Heart left ventricle (tissue), 16 donors: ENCODE measurements at places on chromosomes 16 and 17. TPM values are rescaled to one million over a fixed set of nuclear protein-coding genes. Genes with fewer than 3 reads are reported as not detected.

DNA sequence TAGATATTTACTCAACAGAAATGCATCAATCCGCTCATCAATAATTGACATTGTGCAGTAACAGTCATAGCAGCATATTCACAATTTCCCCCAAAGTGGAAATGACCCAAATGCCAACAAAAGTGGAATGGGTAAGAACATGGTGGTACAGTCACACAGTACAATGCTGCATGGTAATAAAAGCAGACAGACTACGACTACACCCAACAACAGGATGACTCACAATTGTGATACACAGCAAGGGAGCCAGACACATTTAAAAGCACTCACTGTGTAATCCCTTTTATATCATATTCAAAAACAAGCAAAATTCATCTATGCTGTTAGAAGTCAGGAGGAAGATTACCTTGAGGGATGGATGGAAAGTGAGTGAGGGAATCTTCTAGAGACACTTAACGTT, 76.5 kb upstream of the NUDT7 start:
- DNase-seq, result no peak
- H3K4me3 ChIP-seq, result no peak overlapping the region

GRCh38 chr16:1982013-1982433, 754 bp upstream of the NOXO1 start:
- peaks cover 7% of the 10 kb centered on the region for H3K27me3 ChIP-seq
- H3K27ac ChIP-seq, result no peak overlapping the region
- no peak overlapping the region for H3K4me3 ChIP-seq
- H3K4me1 ChIP-seq, result peaks cover 20% of the 10 kb centered on the region

DNA sequence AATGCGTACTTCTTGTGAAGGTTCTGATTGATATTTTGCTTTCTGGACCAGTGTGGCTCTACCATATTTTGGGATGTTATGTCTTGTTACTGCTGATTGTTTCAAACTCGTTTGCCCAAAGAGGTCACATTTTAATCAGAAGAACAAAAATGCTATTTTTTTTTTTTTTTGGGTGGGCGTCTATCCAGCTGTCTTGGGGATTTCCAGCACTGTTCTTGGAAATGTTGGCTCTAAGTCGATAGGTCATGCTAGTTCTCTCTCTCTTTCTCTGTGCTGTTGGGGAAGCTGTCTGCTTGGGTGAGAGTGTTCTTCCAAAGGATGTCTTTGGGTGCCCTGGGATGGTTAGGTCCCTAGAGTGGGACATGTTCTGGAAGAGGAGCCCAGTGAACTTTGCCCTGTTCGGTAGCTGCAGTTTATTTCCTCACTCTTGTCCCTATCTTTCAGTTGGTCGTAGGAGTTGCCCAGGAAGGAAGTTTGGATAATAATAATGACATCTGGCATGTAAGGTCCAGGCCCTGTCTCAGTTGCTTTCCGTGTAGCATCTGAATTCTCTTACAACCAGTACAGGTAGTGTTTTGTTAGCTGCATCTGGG, 2.9 kb downstream of the IRF8 start:
- H3K27ac ChIP-seq, result no peak overlapping the region
- H3K27me3 ChIP-seq, result no peaks in the 10 kb centered on the region
- no peaks in the 10 kb centered on the region for H3K36me3 ChIP-seq
- peaks cover 86% of the 10 kb centered on the region for H3K4me1 ChIP-seq
- DNase-seq, result no peak

- H3K27me3 ChIP-seq, result peaks cover 25% of the 10 kb centered on the region
- DNase-seq, result no peak
- no peaks in the 10 kb centered on the region for H3K36me3 ChIP-seq
- no peak overlapping the region for H3K4me3 ChIP-seq
- H3K4me1 ChIP-seq, result peaks cover 2% of the 10 kb centered on the region
- no peak overlapping the region for H3K27ac ChIP-seq
Measured at GRCh38 chr17:36653856-36654255, 52.5 kb downstream of the MRM1 start.

DNA sequence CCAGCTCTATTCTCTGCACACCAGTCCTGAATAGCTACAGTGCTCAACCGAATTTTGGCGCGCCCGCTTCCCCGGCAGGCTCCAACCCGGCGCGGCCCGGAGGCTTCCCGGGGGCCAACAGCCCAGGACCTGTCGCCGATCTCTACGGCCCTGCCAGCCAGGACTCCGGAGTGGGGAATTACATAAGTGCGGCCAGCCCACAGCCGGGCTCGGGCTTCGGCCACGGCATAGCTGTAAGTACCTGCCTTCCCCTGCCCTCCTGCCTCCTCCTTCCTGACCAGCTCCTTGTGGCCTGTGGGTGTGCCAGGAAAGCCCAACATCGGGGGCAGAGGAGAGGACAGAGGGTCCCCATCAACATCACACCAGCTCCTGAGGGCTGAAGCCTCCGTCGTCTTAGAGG, 70.2 kb downstream of the CCDC182 start:
- H3K36me3 ChIP-seq, result peaks cover 7% of the 10 kb centered on the region
- H3K4me3 ChIP-seq, result no peak overlapping the region
- no peak overlapping the region for H3K27ac ChIP-seq
- H3K4me1 ChIP-seq, result peaks cover 10% of the 10 kb centered on the region

DNA sequence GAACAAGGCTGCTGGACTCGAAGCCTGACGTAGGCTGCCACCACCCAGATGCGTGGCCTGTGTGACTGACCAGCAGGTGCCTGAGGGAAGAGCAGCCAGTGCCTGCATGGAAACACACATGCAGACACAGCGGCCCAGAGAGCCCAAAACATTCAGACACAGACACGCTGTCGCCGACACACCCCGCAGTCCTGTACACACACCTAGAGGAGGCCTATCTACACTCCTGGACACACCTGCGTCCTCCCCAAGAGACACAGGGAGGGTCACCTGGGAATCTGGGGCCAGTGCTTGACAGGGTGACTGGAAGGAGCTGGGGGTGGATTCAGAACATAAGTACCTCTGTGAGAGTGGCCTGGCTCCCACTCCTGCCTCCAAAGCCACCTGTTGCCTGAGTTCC, 6.1 kb upstream of the TSPOAP1 start:
- no peak overlapping the region for H3K4me3 ChIP-seq
- H3K27ac ChIP-seq, result no peak overlapping the region
- no peaks in the 10 kb centered on the region for H3K36me3 ChIP-seq
- H3K4me1 ChIP-seq, result peaks cover 21% of the 10 kb centered on the region
- no peak for DNase-seq

- H3K27me3 ChIP-seq, result no peaks in the 10 kb centered on the region
- H3K4me1 ChIP-seq, result no peaks in the 10 kb centered on the region
- H3K27ac ChIP-seq, result no peak overlapping the region
Measured at GRCh38 chr17:42698736-42699414, 16.5 kb downstream of the CNTNAP1 start.

- H3K36me3 ChIP-seq, result no peaks in the 10 kb centered on the region
- no peak for DNase-seq
- no peak overlapping the region for H3K4me3 ChIP-seq
- no peaks in the 10 kb centered on the region for H3K4me1 ChIP-seq
- H3K27me3 ChIP-seq, result no peaks in the 10 kb centered on the region
- H3K27ac ChIP-seq, result no peak overlapping the region
Measured at GRCh38 chr17:14771543-14771942, 470.7 kb downstream of the HS3ST3B1 start.

DNA sequence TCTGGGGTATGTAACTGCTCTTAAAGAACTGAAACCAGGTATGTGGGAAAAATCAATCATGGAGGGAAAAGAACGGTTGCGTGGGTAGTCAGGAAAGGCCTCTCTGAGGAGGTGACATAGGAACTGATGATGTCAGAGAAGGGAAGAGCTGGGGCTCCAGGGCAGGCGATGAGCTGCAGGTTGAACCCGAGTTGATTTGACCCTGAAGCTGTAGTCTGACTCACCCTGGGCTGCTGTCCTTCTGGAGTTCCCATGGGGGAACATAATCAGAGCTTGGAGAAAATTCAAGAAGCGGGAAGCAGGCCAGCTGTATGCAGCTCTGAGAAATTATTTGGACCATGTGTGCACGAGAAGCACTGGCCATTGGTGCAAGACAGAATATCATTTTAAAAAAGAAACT, 16.7 kb downstream of the SLC6A2 start:
- peak; percentile 46 for DNase-seq
- H3K27me3 ChIP-seq, result no peaks in the 10 kb centered on the region
- no peak overlapping the region for H3K4me3 ChIP-seq
- no peak overlapping the region for H3K27ac ChIP-seq

GRCh38 chr16:16073891-16074881, 124.8 kb downstream of the ABCC1 start:
- DNase-seq, result no peak
- H3K4me1 ChIP-seq, result no peaks in the 10 kb centered on the region
- H3K27ac ChIP-seq, result no peak overlapping the region
- no peak overlapping the region for H3K4me3 ChIP-seq
- H3K36me3 ChIP-seq, result peaks cover 50% of the 10 kb centered on the region
- no peaks in the 10 kb centered on the region for H3K27me3 ChIP-seq

DNA sequence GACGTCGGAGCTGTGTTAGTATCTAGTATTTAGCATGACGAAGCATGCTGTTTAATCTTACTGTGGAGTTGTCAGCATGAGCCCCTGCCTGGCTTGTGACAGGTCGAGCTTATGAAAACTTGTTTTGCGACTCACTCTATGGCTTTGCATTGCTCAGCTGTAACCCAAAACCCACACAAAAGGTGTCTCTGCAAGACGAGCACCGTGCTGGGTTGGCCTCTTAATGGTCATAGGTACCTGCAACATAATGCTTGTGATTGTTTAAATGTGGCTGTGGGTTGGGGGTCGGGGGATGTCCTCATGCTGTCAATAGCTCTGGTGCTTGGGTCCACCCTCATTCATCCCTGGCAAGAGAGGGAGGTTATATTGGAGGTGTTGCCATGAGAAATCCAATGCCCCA, 5.4 kb downstream of the NTN1 start:
- H3K36me3 ChIP-seq, result no peaks in the 10 kb centered on the region
- no peak for DNase-seq
- no peak overlapping the region for H3K27ac ChIP-seq
- no peak overlapping the region for H3K4me3 ChIP-seq

- DNase-seq, result no peak
- H3K36me3 ChIP-seq, result no peaks in the 10 kb centered on the region
- H3K27me3 ChIP-seq, result peaks cover 24% of the 10 kb centered on the region
Measured at GRCh38 chr16:77437859-77438258, 3.0 kb upstream of the ADAMTS18 start.

GRCh38 chr17:60330731-60331130, 61.2 kb downstream of the USP32 start:
- H3K4me1 ChIP-seq, result no peaks in the 10 kb centered on the region
- H3K27ac ChIP-seq, result no peak overlapping the region
- H3K27me3 ChIP-seq, result no peaks in the 10 kb centered on the region
- no peak for DNase-seq
- H3K36me3 ChIP-seq, result no peaks in the 10 kb centered on the region

DNA sequence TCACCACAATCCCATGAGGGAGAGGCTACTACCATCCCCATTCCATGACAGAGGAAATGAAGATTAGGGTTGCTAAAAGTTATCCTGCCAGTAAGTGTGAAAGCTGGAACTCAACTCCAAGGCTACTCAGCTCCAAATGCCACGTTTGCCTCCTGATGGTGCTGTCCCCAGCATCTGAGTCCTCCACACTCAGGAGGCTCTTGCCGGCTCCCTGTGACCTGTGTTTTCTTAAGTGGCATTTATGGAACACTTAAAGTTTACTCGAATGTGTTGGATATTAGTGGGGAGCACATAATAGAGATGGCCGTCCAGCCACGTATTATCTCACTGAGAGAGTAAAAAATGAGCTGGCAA, 267.9 kb downstream of the CBLN1 start:
- no peaks in the 10 kb centered on the region for H3K4me1 ChIP-seq
- DNase-seq, result no peak
- peak overlapping the region; percentile 68 for H3K27ac ChIP-seq
- no peaks in the 10 kb centered on the region for H3K36me3 ChIP-seq

DNA sequence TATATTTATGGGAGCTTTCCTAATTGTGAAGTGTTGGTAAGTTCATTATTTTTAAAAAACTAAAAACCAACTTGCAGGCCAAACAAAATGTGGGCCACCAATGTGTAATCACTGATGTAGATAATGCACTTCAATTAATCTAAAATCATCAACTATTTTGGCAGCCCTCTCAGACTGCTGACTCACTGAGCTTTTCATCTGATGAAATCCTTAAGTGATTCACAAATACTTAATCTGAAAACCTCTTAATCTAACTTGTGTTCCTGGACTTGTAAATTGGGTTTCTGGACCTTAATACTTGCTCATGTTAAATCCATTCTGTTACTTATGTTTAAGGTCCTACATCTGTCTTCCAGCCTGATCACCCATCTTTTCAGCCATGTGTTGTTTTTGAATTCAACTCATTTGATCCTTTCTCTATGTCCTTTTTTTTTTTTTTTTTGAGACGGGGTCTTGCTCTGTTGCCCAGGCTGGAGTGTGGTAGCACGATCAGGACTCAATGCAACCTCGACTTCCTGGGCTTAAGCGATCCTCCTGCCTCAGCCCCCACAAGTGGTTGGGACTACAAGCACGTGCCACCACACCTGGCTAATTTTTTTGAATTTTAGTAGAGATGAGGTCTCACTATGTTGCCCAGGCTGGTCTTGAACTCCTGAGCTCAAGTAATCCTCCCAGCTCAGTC, 39.0 kb downstream of the PRKCB start:
- no peaks in the 10 kb centered on the region for H3K36me3 ChIP-seq
- no peaks in the 10 kb centered on the region for H3K27me3 ChIP-seq
- H3K27ac ChIP-seq, result no peak overlapping the region
- no peak for DNase-seq
- no peaks in the 10 kb centered on the region for H3K4me1 ChIP-seq

DNA sequence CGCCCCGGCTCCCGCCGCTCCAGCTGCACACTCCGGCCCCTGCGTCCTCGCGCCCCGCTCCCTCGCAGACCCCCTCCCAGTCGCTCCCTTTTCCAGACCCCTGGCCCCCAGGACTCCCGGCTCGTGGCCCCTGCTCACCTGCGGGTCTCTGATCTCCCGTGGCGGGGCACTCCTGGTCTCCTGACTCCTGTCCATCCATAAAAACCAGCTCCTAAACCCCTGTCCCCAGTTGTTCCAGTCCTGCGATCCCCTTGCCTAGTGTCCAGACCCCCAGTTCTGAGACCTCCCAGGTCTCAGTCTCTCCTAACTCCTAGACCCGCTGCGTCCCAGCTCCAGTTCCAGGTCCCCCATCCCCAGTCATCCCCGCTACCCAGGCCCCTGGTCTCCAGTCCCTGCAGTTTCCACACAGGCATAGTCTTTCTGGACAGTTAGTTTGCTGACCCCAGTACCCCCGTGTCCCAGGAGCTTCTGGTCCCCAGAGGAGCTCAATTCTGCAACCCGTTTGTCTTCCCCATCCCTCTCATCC, 379 bp downstream of the SNX29 start:
- no peaks in the 10 kb centered on the region for H3K27me3 ChIP-seq
- no peak for DNase-seq
- peak overlapping the region; percentile 87 for H3K27ac ChIP-seq
- peaks cover 18% of the 10 kb centered on the region for H3K4me1 ChIP-seq
- H3K36me3 ChIP-seq, result no peaks in the 10 kb centered on the region

PRAC2 gene
- not detected for total RNA-seq

TIMP2 gene
- total RNA-seq, result 151 TPM

FUS gene
- total RNA-seq, result 120 TPM

CAPNS2 gene
- 0.72 TPM for total RNA-seq

C16orf54 gene
- 0.66 TPM for total RNA-seq
